Activated T-cell treated with anti-CD3 and anti-CD28 coated beads for 4 hours (primary cell): ENCODE measurements at places on chromosomes 11 and 22.

DNA sequence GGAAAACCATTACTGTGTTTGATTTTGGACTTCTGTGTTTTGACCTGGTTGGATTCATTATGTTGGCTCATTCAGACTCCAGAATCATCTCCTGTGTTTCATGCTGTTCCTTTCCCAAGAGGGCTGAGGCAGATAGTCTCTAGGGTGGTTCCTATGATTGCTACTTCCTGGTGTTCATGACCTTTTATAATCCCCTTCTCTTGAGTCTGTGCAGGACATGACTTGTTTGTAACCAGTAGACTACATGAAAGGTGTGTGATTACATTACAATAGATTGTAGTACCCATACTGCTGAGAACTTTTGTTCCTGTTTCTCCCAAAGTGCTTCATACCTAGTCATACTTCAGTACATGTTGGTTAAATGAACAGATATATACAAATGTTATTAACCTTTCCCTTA lies 700.6 kb downstream of the METTL15 start:
- no peak for DNase-seq

- no peak for DNase-seq
Measured at GRCh38 chr11:124174001-124174583, 9.1 kb upstream of the OR10D3 start.

DNA sequence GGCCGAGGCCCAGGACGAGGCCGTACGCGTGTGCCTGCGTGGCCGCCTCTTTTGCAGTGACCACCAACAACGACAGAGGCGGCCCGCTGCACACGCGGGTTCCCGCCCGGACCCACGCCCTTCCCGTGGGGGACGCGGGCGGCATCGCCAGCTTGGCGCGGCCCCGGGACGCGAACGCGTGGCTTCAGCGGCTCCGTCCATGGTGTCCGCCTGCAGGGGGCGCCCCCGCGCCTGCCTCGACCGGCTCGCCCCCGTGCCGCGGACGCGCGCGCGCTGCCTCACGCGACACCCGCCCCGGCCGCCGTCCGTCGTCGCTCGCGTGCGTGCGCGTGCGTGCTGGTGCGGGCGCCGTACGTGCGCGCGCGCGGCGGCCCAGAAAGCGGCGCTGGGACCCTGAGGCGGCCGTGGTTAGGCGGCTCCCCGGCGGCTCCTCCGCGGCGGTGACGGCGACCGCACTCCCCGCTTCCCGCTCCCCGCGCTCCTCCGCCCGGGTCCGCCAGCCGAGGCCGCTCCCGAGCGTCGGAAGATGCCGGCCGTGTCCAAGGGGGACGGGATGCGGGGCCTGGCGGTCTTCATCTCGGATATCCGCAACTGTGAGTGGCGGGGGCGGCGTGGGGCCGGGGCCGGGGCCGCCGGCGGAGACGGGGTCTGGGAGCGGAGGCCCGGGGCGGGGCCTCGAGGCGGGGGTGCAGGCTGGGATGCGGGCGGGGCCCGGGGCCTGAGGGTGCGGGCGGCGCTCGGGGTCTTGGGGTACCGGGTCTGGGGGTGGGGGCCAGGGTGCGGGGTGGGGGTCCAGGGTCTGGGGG lies at the start of gene AP2A2:
TSS of gene AP2A2 (plus strand) at position 375 of the 806 bp plus-strand sequence. CDS start at position 527, 152 bp downstream.
- peak; percentile 89 for DNase-seq

- DNase-seq: no peak
Measured at GRCh38 chr22:28442711-28443525, 236.7 kb downstream of the TTC28 start.

DNA sequence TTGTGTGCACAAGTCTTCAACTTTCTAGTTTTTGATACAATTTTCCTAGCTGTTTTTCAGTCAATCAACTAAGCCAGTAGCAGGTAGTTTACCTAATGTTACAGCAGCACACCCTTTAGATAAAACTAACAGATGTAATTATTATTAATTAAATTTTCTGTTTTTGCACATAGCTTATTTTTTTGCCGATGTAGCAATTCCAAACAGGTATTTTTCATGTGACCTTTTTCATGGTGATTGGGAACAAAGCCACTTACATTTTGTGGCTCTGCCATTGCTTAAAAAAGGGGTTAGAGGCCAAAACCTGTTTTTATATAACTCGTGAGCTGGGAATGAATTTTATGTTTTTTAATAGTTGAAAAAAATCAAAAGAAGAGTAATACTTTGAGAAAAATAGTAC lies 724.5 kb downstream of the FAM181B start:
- no peak for DNase-seq

DNA sequence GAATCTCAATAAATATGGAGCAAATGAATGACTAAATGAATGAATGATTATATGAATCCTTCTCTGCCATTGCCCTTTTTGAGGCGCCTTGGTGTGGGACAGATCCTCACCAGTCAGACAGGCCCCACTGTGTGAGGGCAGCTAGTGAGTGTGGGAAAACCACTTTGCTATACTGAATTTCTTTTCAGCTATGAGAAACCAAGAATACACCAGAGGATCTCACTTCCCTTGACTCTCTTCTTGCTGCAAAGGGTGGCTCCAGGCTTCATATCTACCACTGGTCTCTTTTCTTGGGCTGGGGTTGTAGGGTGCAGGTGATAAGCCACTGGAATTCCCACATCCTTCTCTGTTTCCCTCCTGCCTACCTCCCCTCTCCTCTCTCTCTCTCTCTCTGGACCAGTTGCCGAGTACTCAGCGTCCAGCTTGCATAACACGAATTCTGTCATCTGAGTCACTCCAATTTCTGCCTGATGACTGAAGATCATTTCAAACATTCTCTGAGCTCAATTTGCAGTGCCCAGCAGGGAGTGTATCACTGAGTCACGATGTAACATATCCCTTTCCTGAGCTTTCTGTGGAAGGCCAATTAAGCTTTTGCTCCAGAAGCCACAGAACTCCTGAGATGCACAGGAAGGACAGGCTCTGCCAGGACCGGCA lies 304.3 kb upstream of the NCAM1 start:
- DNase-seq: no peak

DNA sequence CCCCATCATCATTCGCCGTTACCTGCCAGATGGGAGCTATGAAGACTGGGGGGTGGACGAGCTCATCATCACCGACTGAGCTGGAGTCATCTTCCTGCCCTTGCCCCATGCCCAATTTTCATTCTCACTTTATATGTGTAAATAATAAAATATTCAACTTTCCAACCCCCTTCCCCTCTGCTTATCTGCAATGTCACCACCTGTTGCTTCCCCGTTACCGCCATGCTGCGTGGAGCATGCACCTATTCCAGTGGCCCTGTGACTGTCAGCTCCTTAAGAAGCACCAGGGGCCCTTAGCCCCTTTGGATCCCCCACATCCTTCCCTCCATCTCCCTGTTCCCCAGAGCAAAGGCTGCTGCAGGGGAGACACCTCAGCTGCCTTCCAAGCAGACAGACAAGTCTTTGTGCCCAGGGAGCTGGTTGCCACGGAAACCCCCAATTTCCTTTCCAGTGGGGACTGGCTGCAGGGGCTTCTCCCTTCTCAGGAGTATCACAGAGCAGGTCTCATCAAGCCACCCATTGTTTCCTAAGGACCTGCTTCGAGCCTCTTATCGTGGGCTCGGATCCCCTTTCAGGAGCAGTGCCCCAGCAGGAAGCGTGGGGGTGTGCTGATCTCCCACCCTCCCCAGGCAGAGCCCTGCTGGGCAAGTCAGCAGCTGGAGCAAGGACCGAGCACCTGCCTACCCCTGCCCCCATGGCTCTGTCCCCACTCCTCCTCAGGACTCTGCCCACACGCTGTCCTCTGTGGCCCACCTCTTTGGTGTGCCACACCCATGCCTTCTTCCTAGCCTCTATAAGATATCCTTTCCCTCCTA lies 14.3 kb downstream of the POLR2F start:
- DNase-seq: no peak

- DNase-seq: no peak
Measured at GRCh38 chr22:27982630-27983180, 63.6 kb upstream of the PITPNB start.

DNA sequence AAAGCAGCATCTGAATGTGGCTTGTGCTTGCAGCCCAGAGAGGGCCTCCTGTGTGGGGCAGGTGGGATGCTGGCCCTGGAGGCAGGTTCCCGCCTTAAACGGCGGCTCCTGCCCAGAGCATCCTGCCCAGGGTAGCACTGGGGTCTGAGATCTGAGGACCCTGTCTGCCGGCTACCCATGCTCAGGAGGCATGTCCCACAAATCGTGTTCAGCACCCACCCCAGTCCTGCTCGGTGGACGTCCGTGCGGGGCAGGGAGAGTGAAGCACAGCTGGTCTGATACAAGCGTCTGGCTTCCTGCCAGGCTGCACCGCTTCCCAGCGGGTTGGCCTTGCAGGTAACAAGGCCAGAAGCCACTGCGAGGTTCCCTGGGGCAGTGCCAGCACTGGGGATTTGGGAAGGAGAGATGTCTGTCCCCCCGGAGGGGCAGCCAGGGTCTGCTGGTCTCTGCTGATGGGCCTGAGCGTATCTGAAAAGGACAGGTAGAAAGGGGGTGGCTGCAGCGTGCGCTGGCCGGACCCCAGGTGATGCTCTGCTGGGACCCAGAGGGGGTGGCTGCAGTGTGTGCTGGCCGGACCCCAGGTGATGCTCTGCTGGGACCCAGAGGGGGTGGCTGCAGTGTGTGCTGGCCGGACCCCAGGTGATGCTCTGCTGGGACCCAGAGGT lies 3.6 kb downstream of the TRABD start:
- no peak for DNase-seq

- no peak for DNase-seq
Measured at GRCh38 chr22:42814215-42814614, 42.9 kb downstream of the ARFGAP3 start.

GRCh38 chr22:35033635-35034296 lies 32.2 kb upstream of the ISX start:
- no peak for DNase-seq

GRCh38 chr11:33016654-33017053 lies 976 bp downstream of the DEPDC7 start:
- DNase-seq: no peak

GRCh38 chr11:13045734-13046133 lies 36.6 kb downstream of the RASSF10 start:
- no peak for DNase-seq

DNA sequence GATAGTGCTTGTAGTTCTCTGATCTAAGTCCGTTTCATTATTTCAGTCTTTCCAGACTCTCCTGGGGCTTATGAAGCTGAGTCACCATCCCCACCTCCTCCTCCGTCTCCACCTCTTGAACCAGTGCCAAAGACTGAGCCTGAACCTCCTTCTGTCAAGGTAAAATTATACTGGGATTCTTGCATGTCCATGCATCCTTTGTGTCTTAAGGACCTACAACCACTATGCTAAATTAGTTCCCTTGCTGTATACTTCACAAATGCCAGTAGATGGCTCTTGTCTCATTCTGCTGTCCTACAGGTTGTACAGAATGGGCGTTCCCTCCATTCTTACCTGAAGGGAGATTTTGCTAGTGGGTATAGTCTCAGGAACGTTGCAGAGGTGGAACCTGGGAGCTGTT lies 42.2 kb downstream of the POLD3 start:
- DNase-seq: no peak

- no peak for DNase-seq
Measured at GRCh38 chr22:20589614-20590476, 82.4 kb downstream of the MED15 start.

GRCh38 chr11:63896071-63896470 lies 20.9 kb downstream of the RCOR2 start:
- no peak for DNase-seq

DNA sequence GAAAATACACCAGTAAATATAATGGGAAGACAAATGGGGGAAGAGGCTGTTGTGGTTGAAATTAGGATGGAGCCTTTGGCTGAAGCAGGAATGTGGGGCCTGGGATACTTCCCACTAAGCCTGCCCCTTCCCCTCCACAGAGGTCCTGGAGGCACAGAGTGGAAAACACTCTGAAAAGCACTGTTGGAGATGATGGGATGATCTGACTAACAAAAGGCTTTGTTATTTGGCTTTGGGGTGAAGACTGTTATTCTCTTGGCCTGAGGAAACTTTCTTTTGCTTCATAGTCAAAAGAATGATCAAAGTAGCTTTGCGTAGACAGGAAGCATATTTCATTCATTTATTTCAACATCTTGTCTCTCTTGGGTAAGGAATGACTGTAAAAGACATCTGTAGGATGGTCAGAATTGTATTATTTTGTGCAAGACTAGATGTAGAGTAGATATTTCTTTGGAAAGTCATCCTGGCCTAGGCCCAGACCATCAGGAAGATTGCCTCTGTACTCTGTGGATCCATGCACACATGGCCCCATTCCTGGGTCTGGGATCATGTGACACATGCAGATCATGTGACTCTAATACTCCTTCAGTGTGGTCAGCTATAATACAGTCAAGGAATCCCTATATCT lies 111.4 kb downstream of the SPON1 start:
- no peak for DNase-seq

DNA sequence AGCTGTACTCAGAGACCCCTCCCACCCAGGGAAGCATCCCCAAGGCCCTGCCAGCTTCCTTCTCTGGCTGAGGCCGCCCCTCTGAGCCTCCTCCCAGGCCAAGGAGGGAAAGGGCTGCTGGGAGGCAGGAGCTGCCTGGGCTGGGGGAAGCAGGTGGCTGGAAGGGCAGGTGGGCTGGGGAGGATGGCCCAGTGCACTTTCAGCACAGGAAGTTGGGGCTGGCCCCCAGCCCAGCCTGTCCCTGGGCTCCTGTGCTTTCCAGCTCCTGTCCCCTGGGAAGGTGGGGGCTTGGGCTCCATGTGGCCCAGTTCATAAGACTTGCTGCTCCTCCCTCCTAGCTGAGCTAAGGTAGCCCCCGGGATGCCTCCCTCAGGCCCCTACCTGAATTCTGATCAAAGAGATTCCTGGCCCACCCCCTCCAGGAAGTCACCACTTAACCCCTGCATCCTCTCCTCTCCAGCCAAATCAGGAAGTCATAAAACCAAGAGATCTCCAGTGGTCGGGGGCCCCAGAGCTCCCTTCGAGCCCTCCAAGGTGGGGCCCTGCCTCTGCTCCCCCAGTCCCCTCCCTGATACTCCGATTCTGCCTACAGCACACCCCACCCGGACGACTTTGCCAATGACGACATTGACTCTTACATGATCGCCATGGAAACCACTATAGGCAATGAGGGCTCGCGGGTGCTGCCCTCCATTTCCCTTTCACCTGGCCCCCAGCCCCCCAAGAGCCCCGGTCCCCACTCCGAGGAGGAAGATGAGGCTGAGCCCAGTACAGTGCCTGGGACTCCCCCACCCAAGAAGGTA lies 4.9 kb downstream of the PPP1CA start:
- DNase-seq: no peak

- DNase-seq: no peak
Measured at GRCh38 chr22:41928593-41929417, 2.2 kb upstream of the TNFRSF13C start.
